MV-4-11 (cell line): ENCODE measurements at places on chromosomes 4 and X.

DNA sequence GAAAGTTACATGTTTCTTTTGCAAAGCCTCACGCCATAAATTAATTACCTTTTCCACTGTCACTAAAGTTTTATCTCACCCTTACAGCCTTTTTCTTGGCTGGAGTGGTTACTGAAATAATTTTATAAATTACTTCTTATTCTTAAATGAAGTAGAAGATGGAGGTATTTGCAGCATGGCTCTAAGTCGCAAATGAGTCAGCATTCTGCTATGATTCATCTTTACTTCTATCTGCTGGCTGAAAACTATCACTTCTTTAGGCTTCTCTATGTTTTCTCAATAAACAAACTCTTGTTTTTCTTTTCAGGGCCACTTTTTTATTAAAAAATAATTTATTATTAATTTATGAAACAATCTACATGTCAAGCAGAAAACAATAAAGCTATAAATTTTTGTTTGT is 210.2 kb upstream of the GYPA start:
- DNase-seq: no peak

GRCh38 chr4:99868126-99868596 is 26.1 kb downstream of the LAMTOR3 start:
- peak; percentile 80 for DNase-seq

DNA sequence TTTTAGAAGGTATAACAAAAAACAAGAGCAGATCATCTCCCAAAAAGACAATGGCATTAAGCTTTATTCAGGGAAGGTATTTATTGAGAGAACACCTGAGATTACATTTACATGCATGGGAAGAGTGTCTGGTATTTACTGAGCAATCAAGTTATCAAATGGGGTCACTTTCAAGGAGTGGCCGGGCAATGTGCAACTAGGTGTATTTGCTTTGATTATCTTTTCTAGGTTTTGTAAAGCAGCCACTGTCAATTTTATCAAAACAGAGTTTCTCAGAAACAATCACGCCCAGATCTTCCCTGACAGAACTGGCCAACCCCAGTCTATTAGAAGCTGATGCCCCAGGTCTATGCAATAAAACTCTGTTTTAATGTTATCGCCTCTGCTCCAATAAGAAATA is 169.5 kb downstream of the GLRA2 start:
- no peak for DNase-seq

- DNase-seq: no peak
Measured at GRCh38 chr4:74635074-74635473, 159.2 kb downstream of the BTC start.

- DNase-seq: no peak
Measured at GRCh38 chr4:1077711-1078477, 35.5 kb downstream of the RNF212 start.

- DNase-seq: no peak
Measured at GRCh38 chr4:20288846-20289512, 37.3 kb downstream of the SLIT2 start.

DNA sequence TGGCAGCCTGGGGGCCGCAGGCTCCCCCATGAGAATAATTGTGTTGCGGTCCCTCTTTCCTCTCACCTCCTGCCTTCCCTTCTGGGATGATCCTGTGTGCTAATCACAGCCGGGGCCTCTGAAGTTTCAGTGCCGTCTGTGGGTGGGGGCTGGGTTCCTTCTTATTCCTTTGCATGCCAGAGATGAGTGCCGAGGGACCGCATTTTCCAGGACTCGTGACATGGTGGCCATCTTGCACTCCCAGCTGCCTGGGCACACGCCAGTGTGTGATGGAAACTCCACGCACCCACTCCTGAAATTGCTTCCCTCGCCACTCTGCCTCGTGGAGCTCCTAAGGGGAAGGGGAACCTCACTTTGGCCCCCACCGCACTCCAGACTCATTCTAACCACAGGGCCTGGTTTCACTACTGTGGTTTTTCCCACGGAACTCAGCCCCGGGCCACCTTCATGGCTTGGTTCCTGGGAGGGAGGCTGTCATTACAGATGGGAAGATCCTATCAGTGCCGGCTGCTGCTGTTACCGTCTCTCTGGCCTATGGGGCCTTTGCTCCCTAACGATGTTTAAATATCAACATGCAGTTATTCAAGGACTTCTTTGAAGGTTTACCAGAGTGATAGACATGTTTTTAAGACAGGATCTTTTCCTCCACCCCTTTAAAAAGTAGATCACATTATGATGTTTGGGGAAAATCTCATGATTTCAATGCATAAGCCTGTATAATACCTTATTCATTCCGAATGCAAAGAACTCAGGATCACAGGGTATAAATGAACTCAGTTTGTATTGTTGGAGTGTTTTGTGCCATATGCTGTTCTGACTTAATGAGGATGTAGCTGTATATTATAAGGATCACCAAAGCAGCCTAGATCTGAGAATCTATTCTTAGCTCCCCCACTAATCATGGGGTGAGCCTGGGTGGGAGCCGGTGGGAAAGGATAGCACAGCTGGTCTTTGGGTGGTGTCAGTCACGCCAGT is 89.6 kb downstream of the SORCS2 start:
- peak; percentile 32 for DNase-seq

- peak; percentile 28 for DNase-seq
Measured at GRCh38 chr4:3530663-3531254, 1.5 kb downstream of the LRPAP1 start.

DNA sequence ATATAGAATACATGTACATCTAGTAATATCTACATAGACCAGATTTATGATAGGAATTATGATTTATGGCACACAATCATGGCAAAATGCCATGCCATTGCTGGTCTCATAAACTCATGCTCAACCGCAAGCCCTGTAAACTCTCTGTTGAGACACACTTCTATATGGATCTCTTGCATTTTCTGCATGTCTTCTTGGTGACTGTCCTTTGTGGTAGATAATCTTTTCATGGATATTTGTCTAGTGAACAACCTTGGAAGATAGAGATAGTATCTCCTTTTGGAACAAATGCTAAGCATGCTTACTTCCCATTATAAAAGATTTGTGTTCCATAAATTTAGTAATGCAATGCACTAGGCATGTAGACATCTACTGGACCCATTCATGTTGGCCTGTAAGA is 328.0 kb downstream of the NAF1 start:
- no peak for DNase-seq

GRCh38 chrX:79089896-79090584 is 54.4 kb upstream of the GPR174 start:
- DNase-seq: no peak

DNA sequence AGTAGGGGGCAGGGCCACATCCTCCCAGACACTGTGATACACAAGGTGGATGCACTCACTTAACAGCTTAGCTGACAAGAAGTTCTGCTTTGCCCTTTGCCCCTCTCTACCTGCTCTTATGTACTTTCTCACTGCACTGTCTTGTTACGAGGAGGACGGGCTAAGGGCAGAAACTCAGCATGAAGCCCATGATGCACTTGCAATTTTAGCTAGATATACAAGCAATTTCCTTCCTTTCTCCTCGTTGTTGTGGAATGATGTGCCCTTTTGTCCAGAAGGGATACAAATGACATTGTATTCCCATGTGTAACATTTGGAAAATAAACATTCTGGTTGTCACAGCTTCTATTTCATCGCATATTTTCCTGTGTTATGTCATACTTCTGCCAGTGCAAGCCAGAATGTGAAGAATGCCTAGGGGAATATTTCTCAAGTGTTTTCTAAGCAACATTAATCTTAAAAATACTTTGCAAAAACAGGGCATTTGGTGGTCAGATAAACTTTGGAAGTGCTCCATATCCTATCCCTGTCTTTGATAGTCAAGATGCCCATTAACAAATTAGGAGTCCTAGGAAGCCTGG is 47.2 kb downstream of the MAOA start:
- no peak for DNase-seq

- DNase-seq: no peak
Measured at GRCh38 chr4:103012060-103012459, 7.4 kb downstream of the SLC9B1 start.
